ENCODE measurements at places on chromosomes 11 and 22.
A peak's percentile ranks its signal among the peaks of the same experiment; 100 is the strongest.

DNA sequence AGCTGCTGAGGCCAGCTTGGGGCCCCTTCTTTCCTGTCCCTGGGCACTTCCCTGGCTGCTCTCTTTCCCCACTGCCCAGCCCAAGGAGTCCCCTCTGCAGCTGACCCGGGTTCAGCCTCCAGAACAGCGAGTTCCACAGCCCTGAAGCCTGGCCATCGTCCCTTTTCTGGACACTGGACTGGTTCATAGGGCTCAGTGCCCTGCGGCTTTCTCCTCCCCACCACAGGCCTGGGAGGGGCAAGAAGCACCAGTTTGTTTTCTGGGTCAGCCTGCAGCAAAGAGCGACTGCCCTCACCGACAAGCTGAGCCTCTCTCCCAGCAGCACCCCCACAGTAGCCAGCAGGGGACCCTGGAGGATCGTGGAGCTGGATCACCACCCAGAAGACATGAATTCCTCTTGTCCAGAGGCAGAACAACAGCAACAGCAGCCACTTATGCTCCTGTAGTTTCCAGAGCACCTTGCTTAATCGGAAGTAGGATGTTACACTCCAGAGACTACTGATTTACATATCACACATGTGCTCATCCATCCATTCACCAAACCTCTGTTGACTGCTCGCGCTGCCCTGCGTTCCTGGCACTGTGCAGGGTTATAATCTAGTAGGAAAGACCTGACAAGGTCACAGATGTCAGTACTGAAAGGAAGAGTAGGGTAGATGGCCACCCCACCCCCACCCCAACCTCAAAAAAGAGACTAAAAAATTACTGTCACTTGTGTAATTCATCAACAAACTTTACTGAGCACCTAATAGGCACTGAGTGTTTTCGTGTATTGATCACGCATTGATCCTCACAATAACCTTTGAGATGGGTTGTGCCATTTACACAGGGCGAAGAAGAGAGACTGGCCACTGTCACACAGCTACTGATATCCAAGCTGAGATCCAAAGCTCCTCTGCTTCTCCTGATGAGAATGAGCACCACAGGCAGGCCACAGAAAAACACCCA lies 13.0 kb upstream of the CXCR5 start:
- DNase-seq: no peak

DNA sequence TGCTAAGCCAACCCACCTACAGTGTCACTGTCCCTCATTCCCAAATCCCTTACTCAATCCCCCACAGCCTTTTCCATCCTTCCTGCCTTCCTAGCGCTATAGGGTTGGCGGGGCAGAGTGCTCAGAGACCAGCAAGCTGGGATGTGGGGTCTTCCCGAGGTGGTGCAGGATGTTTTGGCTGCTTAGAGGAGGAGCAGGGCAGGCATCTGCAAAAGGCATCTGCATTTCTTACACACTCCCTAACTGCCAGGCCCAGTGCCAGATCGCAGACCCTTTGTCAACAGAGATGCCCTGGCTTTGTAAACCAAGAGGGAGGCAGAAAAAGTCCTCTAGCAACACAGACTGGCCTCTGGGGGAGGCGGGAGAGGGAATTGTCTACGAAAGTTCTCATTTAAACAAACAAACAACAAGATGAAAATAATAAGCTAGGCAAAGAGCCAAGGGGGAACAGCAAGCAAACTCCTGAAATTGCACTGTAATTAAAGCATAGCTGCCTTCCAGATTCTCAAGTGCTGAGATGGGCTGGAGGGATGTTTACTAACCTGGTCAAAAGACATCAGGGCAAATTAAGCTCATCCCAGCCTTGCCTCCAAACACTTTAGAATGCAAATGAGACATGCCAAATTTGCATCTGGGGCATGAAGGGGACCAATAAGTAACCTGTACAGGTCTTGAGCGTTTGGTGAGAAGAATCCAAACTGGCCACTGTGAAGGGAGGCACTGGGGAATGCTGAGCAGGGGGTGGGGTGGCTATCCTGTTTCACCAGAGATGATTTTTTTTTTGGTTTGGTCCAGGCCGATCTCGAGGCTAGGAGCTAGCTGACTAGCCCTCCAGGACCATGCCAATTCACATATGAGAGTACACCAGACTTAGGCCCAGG lies 38.1 kb upstream of the ADA2 start:
- no peak for DNase-seq

DNA sequence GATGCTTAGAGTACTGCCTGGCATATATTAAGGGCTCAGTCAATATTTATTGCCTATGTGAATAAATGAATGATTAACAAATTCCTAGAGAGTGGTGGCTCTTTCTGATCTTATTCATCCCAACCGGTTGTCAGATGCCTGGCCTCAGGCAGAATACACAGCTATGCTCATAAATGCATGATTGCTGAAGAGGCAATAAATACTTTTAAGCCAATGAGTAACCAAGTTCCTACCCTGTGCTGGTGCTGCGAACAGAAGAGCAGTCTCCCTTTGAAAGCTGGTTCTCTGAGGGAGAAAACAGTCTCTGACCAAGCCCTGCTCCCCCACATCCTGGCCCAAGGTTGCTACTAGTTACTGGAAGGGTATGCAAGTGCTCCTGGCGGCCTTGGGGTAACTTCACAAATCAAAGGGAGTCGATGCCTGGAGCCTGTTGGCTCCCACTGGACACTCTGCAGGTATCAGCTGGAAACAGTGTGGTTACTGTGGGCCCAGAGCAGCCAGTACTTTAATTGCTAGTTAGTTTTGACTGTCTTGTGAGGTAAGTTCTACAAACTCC lies 2.8 kb downstream of the USH1C start:
- no peak for DNase-seq

GRCh38 chr11:35968386-35969088 lies 24.7 kb downstream of the LDLRAD3 start:
- no peak for DNase-seq

DNA sequence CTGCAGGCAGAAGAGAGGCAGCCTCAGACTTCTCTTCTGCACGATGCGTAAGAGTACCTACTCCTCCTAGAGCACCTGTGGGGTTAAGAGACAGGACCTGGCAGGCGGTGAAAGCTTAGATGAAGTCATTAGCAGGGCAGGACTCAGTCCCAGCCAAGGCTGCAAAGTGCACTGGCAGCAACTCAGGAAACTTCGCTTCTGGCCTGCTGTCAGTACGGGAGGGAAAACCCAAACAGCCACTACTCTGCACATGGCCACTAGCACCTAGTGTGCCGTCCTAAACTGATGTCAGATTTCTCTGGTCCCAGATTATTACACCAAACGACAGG lies 8.8 kb upstream of the KLHL35 start:
- DNase-seq: no peak

DNA sequence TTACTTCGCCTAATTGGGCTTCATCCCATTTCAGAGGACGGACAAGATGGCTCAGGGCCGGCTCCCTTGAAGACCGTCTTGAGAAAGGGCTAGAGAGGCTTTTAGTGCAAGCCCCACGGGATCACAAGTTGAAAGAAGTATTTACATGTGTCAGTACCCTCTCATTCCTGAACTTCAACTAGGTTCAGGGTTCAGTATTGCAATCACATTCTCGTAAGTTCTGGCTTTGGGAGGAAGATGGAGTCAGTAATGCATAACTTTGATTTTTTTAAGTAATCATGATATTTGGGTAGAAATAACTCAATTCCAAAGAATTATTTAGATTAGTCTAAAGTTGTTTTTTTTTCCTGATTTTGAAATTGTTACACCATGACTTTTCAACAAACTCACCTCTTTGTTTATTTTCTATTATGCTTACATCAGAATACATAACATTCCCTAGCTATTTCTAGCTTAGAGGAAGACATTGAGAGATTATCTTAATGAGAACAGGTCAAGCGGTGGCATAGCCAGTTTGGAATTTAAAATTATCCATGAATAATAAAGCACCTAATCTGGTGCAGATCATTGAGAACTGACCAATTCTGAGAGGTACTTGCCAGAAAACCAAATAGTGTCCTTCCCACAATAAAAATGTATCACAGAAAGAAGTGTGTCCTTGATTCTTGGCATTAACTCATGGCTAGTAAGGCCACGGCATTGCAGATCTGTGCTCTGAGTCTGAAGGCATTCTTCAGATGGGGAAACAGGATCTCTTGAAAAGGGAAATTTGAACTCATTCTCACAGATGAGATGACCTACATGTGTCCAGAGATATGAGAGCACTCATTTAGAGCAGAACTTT lies 92.1 kb upstream of the BLID start:
- no peak for DNase-seq

DNA sequence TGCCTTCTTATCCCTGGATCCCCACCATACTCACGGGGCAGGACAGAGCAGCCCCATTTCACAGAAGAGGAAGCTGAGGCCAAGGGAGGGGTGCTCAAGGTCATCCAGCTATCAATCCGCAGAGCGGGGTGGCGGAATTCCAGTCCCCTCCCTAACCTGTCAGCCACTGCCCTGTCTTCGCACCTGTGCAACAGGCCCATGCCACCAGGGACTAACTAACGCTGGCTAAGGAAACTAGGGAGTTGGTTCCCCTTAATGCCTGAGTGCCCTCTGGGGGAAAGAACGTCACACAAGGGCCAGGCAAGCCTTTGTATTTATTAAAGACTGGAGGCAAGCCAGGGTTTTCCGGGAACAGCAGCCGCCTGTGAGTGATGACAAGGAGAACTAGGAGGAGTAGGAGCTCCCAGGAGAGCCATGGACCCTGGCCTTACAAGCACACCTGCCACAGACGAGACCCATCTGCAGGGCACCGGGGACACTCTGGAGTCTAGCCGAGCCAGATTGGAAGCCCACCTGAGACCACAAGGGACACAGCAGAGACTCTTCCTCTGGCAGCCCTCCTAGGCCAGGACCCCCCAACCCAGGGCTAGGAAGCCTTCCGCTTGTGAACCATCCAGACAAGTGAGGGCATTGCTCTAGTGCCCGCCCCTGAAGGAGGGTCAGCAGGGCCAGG lies 64.4 kb downstream of the MYH9 start:
- no peak for DNase-seq

GRCh38 chr22:24474221-24474620 lies 20.9 kb upstream of the UPB1 start:
- no peak for DNase-seq

DNA sequence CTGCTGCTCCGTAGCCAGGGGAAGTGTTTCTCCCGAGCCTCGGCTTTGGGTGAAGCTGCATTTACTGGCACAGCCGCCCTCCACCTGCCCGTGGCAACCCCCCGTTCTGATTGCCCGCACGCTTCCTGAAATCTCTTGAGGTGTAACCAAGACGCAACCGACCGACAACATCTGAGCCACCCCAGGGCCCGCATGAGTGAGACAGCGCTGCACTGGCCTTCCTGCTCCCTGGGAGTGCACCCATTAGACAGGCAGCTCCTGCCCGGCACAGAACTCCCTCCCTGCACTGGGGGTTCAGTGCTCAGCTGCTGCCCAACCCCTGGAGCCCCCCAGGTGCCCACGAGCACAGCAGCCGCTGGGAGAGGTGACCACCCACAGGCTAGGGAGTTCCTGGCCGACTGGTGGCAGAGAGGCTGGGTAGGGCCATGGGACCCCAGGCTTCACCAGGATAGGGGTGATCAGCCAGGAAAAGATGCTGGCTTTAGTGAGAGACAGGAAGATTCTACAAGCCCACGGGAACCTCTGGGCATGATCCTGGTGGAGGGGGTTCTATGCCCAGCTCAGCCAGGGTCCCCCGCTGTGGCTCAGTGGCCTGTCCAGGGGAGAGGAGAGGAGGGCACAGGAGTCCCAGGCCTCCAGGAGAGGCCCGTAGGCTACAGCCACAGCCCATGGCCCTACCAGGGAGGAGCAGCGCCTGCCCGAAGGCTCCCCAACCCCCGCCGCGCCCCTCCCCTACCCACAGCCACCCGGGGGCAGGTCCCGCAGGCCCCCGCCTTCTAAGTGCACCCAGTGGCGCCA lies 14.6 kb downstream of the PLXNB2 start:
- no peak for DNase-seq

GRCh38 chr22:41201141-41201540 lies 4.0 kb upstream of the L3MBTL2 start:
- DNase-seq: no peak

- DNase-seq: no peak
These were observed 29.7 kb upstream of the PRODH start for GRCh38 chr22:18965526-18966421.

- DNase-seq: peak; percentile 60
These were observed 469 bp upstream of the OSBP2 start for GRCh38 chr22:30694171-30694639.

- peak; percentile 91 for DNase-seq
These were observed 4.9 kb upstream of the CELSR1 start for GRCh38 chr22:46542011-46542985.

DNA sequence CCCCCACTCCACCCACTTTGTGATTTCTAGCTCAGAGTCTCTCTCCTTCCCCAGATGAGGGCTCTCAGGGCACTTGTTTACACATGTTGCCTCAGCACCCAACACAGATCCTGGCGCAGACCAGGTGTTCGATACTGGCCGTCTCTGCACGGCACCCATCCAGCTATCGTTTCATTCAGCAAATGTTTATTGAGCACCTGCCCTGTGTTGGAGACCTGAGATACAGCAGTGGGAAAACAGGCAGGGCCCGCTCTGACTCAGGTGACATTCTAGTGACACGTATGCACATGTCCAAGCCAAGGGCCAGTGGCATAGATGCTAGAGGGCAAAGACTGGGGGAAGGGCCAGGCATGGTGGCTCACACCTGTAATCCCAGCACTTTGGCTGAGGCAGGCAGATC lies 71.9 kb downstream of the NFAM1 start:
- DNase-seq: no peak

- peak; percentile 26 for DNase-seq
These were observed 4.4 kb downstream of the TMEM258 start for GRCh38 chr11:61787928-61788491.

GRCh38 chr11:77191823-77192495 lies 63.9 kb downstream of the MYO7A start:
- no peak for DNase-seq

- no peak for DNase-seq
These were observed 113.1 kb downstream of the ETS1 start for GRCh38 chr11:128474036-128474874.

DNA sequence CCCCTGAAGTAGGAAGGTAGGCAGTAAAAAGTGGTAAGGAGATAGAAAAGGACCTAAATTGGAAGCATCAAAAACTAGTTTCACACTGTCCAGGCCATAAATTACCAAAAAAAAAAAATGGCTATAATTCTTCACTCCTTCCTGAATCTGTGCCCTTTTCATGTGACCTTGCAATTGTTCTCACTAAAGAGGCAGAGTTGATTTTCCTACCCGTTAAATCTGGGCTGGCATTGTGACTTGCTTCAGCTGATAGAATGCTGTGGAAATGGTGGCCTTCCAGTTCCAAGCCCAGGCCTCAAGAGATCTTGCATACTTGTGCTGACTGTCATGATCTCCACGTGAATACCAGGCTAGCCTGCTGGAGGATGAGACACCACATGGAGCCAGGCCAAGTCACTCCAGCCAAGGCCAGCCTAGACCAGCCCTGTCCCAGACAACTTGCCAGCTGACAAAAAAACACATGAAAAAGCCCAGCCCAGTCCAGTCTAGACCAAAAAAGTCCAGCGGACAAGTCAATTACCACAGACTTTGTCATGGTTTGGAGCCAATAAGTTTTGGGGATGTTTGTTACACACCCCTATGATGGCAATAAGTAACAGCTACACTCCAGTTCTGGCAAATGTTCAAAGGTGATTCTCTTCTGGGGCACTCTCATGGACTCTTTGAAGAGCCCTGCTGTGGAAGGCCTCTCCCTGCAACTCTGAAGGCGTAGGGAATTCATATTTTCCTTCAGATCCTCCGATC lies 51.4 kb upstream of the NUP50 start:
- DNase-seq: no peak
